Right hindlimb (tissue), 1 donor: ENCODE measurements at places on chromosomes 12 and 14.

DNA sequence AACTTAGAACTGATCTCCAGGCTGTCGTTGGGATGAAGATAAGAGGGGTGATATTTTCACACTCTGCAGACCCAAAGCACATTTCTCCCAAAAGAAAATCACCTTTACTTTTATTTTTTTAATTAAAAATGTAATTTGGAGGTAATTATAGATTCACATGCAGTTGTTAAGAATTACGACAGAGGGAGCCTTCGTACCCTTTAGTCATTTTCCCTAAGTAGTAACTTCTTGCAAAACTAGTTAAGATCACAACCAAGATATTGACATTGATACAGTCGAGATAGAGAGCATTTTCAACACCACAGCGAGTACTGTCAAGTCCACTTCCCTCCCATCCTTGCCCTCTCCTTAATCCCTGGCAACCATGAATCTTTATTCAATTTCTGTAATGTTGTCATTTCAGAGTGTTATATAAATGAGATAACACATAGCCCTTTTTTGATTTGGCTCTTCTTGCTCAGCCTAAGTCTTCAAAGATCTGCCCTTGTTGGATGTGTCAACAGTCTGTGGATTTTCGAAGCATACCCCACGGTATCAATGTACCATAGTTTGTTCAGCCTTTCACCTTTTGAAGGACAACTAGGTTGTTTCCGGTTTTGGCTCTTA lies 39.6 kb downstream of the DNAH10 start:
- DNase-seq, result no peak

- DNase-seq, result no peak
Observed at GRCh38 chr12:114430306-114430705, 24.4 kb upstream of the TBX5 start.

DNA sequence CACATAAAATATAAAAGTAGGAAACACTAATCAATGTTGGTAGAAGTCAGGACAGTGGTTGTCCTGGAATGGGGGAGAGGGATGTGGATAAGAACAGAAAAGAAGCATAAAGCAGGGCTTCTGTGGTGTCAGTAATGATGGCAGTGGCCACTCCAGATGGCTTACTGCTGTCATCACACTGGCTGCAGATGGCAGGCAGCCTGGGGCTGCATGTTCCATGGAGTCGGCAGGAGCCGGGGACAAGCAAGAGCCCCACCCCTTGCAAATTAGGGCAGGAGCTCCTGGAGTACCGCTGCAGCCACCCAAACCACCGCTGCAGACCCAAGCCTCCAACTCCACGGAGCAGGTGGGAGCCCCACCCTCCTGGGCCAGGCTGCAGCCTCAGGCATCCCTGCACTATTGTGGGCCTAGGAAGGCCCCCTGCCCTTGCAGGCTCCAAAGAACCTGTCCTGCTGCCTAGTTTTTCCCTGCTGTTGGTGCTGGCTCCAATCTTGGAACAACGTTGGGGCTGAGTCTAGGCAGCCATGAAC lies 28.8 kb upstream of the SLC5A8 start:
- no peak for DNase-seq

GRCh38 chr14:72608391-72609204 lies 285.3 kb downstream of the DPF3 start:
- no peak for DNase-seq

DNA sequence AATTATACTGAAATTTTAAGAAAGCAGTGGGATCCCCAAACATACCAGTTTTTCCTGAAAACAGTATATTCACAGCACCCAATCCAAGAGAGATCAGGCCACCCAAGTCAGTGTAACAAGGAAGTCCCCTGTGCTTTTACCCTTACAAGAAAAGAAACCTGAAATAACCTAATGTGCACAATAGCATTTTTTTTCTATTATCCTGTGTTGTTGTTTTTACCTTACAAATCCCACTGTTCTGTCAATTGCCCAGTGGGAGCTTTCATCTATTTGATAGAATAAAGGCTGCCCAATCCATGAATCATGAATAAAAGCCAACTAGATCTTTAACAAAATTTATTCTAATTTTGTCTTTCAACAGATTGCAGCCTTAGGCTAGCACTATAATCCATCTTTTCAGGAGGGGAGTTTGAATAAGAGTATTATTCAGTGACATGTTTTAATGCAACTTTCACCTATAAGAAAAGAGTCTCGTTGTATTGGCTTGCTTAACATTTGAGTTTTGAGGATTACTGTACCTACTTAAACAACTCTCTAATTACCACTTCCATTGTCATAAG lies 457.4 kb downstream of the TRHDE start:
- no peak for DNase-seq

- peak; percentile 28 for DNase-seq
Observed at GRCh38 chr14:100673085-100673806, 53.4 kb upstream of the DLK1 start.

DNA sequence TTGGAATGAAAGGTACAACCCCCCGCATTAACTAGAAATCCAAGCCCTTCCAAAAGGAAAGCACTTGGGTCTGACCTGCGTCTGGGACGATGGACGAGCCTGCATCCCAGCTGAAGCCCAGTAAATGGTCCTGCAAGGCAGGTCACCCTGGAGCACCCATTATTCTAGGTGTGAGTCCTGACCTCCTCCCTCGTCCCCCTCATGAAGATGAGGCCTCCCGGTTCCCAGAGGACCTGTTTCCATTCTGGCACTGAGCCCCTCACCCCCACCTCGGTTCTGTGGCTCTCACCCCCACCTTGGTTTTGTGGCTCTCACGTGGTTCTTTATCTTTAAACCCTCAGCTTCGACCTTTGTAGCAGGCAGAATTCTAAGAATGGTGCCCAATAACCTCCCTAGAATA lies 7.3 kb downstream of the IFI27 start:
- no peak for DNase-seq

- no peak for DNase-seq
Observed at GRCh38 chr14:93454224-93454623, 23.5 kb downstream of the UNC79 start.

DNA sequence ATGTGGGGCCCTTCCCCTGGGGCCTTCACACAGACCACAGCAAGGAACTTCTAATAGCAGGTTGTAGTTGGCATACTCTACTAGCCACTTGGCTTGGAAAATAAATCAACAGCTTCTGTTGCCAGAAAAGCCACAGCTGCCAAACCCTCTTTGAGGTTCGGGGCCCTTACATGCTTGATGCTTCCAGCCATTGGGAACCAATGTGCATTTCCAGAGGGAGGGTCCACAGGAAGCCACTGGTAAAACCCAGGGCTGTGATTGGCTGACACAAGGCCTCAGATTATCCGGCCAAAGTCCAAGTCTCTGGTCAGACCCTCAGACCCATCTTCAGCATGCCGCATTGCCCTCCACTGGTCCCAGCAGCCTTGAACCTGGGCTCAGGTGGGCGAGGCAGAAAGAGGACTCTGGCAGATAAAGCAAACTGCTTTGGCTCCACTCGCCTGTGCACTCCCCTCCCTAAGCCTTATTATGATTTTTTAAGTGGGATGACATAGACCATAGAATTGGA lies 214.4 kb downstream of the BCL11B start:
- no peak for DNase-seq

- no peak for DNase-seq
Observed at GRCh38 chr14:103001226-103001625, 56.1 kb downstream of the CDC42BPB start.

- peak; percentile 66 for DNase-seq
Observed at GRCh38 chr12:45674181-45674977, 55.1 kb upstream of the ARID2 start.

GRCh38 chr12:76455582-76456345 lies 103.8 kb downstream of the OSBPL8 start:
- no peak for DNase-seq

GRCh38 chr12:104529130-104529874 lies 72.6 kb downstream of the CHST11 start:
- DNase-seq, result no peak

- no peak for DNase-seq
Observed at GRCh38 chr12:122934722-122935121, 31.5 kb downstream of the ABCB9 start.

DNA sequence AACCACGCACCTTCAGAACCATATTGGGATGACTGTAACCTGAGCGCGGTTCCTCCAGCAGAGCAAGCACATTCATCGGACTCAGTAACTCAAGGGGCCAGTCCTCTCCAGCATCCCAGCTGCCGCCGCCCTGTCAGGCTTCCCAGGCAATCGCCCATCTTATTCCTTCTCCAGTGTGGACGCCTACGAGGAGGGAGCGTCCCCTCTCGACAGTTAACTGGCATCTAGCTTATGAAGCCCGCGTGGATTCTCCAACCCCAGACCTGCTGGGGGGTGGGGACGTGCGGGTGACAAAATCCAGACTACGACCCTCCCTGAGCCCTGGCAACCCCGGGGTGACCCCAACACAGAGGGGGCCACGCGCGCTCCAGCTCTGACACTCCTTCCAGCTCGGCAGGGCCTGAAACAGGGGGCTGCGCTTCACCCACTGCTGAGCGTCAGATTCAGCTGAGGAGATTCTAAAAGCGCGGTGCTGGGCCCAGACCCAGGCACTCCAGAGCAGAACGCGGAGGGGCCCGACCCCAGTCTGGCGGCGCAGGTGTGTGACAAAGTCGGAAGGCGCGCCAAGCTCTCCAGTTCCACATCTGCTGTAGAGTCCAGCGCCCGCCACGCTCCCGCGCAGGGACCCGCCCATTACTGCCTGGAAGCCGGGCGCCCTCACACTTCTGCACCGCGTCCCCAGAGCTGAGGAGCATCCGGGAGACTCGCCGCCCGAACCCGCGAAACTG lies 43.9 kb upstream of the ESR2 start:
- peak; percentile 79 for DNase-seq

DNA sequence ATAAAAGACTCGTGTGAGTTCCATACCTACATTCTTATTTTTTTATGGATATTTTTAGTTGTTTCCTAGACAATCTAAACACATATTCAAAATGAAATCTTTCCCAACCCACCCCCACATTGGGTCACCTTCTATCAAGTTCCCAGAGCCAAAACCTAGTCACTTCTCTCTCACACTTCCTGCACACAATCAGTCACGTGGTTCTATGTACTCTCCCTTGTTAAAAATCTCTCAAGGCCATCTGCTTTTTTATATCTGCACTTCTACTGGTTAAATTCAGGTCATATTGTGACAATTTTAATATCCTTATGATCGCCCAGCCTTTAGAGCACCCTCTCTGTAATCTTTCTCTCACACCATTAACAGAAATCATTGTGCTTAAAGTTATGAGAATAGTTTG lies 175.0 kb upstream of the SYT10 start:
- no peak for DNase-seq

DNA sequence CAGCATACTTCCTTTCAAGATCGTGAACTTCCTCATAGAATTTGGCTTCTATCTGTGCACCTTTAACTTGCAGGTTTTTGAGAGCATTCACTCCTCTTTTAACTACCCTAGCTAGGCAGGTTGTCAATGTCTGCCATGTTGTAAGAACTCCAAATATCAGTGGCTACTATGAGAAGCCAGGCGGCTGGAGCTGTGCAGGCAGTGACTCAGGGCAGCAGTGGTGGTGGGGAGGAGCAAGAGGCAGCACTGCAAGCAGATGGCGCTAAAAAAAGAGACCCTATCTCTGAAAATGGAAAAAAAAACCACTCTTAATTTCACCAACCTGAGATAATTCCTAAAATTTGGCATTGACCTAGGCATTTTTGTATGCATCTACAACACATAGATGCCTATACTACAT lies 28.5 kb downstream of the YARS2 start:
- no peak for DNase-seq

DNA sequence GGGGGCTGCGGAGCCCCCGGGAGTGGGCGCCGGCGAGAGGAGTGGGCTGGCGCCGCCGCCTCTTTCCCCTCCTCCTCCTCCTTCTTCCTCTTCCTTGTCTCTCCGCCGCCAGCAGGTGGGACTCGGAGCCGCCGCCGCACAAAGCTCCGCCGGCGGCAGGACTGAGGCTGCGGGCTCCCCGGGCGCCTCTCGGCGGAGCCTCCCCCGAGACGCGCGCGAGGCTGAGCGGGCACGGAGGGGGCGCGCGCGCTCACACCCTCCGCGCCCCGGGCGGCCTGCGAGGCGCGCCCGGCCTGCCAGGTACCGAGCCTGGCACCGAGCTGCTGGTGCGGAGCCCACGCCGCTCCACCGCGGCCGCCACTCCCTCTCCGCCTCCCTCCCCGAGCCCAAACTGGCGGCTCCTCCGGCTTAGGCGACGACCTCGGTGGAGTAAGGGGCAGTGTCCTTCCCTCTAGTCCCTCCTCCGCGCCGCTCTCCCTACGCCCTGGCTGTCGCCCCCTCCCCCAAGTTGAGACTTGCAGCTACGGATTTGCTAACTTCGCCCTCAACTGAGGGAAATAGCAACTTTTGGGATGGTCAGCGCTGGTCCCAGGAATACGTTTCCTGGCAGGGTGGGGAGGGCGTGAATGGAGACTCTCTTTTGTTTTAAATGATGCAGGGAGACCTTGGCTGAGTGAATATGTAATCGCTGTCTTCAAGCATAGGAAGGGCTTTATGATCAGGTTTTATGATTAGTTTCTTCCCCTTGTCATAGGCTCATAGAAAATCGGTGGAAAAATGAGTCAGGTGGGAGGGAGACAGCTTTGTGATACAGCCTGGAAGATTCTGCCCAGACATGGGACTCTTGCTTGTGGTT lies 199.5 kb upstream of the CAND1 start:
- DNase-seq, result peak; percentile 46

GRCh38 chr12:113435367-113435766 lies 13.2 kb downstream of the SDSL start:
- DNase-seq, result no peak

DNA sequence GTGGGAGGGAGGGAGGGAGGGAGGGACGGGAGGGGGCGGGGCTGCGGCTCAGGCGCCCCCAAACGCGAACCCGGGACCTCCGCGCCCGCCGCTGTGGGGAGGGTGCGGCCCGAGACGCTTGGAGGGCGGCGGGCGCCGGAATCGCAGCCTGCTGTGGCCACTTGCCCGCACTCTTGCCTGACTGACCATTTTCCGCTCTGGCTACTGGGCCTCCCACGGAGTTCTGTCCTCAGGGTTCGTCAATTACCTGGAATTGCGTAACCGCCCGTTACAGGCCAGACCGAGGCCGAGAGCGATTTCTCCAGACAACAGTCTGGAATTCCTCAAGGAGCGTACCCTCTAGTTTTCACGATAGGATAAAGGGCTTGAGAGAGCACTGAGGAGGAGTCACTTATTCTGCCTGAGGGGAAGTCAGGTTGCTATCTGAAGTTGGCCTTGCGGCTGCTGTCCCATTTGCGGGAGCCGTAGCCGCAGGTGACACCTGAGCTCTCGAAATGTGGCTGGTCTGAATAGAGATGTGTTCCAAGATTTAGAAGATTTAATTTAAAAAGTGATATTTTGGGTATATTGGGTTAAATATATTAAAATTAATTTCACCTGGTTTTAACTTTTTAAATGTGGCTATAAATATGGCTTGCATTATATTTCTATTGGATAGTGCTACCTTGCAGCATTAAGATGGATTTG lies 446 bp upstream of the ZNF641 start:
- DNase-seq, result no peak

- DNase-seq, result peak; percentile 31
Observed at GRCh38 chr14:74804219-74804825, 41.2 kb downstream of the YLPM1 start.

DNA sequence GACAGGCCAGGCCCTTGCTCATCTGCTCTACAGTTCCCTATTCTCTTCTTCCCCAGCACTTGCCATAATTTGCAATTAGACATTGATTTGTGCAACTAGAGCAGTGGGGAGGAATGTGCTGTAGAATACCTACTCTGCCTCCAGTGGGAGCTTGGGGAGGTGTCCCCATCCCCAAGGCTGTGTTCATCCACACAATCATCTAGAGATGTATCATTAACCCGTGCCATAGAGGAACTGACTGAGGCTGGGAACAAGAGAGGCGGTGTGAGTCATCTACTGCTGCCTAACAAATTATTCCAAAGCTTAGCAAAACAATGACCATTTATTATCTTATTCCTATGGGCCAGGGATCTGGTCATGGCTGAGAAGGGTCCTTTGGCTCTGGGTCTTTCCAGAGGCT lies 5.1 kb upstream of the OTUB2 start:
- no peak for DNase-seq
